ENCODE measurements at places on chromosomes 16 and 17.

- no peak for DNase-seq
Measured at GRCh38 chr16:88651276-88651988, 579 bp upstream of the CYBA start.

DNA sequence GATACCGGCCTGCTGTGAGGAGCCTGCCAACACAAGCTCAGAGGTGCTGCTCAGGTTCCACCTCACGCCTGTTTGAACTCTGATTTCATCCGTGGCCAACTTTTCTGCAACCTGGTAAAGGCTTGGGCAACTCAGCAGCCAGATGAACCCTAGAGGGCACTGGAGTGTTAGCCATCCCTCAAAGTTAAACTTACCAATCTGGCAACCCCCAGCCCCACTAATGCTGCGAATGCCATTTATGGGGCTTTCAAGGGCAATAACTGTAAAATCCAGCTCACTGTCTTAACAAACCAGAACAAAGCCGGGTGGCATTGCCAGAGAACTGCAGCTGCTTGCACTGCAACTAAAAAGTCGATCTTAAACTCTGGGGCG lies 105.5 kb downstream of the AXIN2 start:
- DNase-seq = no peak

DNA sequence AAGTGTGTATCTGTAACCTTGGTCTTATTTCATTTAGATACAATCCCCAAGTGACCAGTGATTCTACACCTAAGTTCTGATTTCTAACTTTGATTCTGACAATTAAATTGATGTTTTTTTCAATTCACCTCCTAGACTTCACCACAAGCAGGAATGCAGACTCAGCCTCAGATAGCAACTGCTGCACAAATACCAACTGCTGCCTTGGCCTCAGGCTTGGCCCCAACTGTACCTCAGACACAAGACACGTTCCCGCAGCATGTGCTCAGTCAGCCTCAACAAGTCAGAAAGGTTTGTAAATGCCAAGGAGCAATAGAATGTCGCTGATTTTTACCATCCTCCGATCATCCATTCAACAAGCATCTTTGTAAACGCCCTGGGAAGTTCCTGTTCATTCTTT lies 177.7 kb downstream of the MRTFB start:
- DNase-seq = no peak

DNA sequence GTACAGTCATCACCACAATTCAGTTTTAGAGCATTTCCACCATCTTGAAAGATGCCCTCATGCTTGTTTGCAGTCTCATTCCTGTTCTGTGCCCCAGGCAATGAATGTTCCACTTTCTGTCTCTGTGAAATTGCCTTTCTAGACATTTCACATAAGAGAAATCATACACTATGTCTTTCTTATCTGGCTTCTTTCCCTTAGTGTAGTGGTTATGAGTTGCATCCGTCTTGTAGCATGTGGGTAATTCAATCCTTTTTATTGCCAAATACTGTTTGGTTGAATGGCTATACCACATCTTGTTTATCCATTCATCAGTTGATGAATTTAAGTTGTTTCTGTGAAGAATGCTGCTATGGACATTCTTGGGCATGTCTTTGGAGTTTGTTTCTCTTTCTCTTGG lies 132.5 kb upstream of the PLCG2 start:
- DNase-seq = no peak

- DNase-seq = no peak
Measured at GRCh38 chr17:51685287-51685909, 425.1 kb downstream of the UTP18 start.

GRCh38 chr16:56108724-56109123 lies 82.6 kb upstream of the GNAO1 start:
- DNase-seq = no peak

DNA sequence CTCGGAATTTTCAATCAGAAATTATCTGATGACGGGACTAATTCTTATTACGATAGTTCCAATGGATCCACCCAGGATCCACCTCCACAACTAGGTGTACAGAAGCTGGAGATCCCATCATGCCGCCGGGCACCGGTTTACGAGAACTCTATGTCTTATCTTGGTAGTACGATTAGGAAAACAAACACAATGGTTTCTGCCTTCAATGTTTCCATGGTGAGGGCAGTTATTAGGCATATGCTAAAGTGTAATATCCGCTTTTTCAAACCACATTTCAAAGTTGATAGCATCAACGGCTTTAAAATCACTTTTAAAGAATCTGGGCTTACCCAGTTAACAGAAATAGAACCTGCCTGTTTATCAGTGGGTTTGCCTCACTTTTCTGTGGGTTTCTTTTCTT lies 705.7 kb downstream of the MAF start:
- no peak for DNase-seq

GRCh38 chr17:45440161-45440778 lies 7.6 kb upstream of the ARHGAP27 start:
- DNase-seq = no peak

DNA sequence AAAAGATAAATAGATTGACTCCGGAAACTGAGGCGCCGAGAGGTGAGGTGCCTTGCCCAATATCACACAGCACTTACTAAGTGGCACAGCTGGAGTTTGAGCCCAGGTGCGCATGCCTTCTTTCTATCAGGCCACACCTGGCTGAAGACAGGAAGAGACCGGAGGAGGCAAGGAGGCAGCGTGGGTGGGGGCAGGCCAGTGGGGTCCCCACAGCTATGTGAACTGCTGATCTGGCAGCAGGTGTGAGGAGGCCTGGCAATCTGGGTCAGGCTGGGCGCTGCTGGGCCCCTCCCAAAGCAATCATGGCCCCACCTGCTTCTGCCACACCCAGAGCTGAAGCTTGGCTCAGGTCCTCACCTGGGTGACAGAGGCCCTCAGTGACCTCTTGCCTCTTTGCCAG lies 1.9 kb upstream of the GDPD3 start:
- no peak for DNase-seq

DNA sequence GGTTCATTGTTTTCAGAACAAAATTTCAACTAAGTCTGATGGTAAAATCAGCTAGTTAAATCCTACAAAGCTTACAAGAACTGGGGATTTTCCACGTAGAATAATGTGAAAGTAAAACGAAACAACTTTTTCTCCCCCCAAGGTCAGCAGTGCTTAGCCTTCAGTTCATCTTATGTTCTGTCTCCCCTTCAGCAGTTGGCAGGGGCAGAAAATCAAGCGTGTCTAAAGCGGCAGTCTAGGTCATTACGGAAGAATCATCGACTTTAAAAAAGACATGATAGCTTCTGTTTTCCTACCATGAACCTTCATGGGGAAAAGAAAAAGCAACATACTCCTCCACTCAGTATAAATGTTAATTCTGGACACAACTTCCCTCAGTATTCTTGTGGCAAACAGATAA lies 50.7 kb downstream of the GNA13 start:
- DNase-seq = no peak

DNA sequence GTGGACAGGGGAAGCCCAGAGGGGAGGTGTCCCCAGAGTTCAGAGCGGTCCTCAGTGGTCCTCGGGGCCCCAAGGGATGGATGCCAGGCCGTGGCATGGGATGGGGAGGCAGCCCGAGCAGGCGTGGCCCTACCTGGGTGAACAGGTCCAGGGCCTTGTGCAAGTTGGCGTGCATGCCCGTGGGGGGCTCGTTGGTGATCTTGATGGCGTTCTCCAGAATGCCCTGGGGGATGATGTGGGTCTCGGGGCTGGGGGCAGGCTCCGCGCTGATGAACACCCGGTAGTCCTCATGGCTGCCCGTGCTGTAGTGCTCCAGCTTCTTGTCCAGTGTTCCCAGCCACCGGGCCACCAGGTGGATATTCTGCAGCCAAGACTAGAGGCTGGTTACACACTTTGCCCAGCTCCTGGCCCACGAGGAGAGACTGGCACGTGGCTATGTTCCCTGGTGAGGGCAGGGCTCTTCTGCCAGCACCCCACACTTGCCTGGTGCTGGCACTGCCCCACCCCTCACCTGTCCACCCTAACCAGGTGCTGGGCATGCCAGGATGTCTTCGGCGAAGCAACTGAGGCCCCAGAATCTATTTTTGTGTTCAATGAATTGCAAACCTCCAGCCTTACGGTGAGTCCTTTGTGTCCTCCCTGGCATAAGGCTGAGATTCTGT lies 59.2 kb downstream of the PGS1 start:
- no peak for DNase-seq

DNA sequence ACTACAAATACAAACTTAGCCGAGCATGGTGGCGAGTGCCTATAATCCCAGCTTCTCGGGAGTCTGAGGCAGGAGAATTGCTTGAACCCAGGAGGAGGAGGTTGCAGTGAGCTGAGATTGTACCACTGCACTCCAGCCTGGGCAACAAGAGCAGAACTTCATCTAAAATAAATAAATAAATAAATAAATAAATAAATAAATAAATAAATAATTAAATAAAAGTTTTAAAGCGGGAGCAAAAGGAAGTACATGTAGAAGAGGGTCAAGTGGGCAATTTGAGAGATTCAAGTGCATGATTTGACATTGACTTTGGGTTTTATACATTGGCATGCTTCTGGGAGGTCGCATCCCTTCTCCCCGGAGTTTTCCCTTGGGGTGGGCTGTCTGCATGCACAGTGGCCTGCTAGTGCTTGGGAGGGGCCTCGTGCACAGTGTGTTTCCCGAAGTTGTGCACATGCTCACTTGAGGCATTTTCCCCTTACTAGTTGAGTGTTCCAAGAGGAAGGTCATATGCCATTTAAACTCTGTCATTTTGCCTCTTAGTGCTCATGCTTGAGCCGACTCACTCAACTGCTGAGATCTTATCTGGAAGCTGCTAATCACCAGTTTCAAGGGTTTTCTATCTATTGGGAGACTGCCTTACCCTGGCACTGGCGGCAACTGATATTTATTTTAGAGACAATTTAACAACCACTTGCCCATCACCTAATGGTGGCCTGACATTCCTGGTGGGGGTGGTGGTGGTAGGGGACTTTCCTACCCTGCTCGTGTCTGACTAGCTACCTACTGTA lies 193.2 kb upstream of the MPHOSPH6 start:
- DNase-seq = no peak

- DNase-seq = no peak
Measured at GRCh38 chr17:40936976-40937375, 470 bp downstream of the KRT23 start.

- no peak for DNase-seq
Measured at GRCh38 chr17:3529817-3530741, 27.5 kb downstream of the TRPV3 start.

DNA sequence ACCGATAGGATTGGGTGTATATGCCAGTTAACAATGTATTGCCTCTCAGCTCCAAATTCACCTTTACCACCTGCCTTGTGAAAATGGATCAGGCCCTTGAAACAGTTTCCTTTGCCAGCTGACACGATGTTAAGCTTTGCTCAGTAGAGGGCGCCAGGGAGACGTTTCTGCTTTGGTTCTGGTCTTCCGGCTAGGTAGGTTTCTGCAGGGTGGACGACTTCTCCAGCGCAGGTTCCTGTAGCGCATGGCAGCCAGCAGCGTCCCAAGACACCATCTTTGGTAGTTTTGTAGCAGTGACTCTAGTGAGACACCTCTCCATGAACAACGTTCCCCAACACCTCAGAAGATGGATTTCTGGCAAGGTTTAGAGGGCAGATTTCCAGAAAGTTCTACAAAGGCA lies 24.0 kb downstream of the SYCE1L start:
- DNase-seq = no peak

DNA sequence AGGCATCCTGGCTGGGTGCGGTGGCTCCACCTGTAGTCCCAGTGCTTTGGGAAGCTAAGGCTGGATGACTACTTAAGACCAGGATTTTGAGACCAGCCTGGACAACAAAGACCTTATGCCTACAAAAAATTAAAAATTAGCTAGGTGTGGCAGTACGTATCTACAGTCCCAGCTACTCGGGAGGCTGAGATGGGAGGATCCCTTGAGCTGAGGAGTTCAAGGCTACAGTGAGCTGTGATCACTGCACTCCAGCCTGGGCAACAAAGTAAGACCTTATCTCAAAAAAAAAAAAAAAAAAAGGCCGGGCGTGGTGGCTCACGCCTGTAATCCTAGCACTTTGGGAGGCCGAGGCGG lies 6.1 kb downstream of the MVP start:
- DNase-seq = no peak

DNA sequence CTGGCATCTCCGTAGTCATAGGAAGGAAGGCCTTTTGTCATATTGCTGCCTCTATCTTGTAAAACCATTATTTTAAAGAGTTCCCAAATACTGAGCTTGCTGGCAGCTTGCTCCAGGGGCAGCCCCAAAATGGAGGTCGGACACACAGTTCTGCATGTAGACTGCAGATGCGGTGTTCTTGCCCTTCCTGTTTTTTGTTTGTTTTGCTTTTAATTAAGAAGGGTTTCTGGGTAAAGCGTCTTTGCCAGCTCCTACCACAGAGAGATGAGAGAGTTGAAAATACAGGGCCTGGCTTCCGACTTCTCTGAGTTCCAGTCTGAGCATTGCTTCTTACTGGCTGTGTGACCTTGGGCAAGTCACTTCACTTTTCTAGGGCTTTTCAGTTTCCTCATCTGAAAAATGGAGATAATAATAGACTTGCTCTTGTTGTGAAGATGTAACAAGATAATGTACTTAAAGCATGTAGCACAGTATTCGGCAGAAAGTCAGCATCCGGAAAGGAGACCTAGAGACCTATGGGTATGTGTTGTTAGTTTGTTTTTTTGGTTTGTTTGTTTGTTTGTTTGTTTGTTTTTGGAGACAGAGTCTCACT lies 67.8 kb upstream of the GSE1 start:
- no peak for DNase-seq

DNA sequence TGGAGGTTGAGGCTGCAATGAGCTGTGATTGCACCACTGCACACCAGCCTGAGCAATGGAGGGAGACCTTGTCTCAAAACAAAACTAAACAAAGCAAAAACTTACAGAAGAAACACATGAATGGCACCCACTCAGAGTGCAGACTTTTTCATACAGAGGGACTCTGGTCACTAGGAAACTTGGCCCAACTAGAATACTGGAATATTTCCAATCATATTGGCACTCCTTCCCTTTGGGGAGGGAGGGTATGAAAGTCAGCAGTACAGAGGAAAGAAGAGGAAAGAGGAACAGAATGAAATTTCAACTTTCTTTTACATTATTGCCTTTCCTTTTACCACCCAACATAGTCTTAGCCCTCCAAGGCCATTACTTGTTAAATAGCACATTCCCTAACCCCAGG lies 28.2 kb downstream of the CMTR2 start:
- no peak for DNase-seq

GRCh38 chr17:1005361-1005946 lies 8.5 kb downstream of the TIMM22 start:
- no peak for DNase-seq

GRCh38 chr17:9022573-9023391 lies 1.5 kb downstream of the NTN1 start:
- DNase-seq = no peak

- no peak for DNase-seq
Measured at GRCh38 chr16:15786501-15786900, 70.3 kb downstream of the MYH11 start.

GRCh38 chr17:77909816-77910215 lies 48.7 kb upstream of the TNRC6C start:
- DNase-seq = no peak

- no peak for DNase-seq
Measured at GRCh38 chr17:1718362-1719165, 5.9 kb upstream of the WDR81 start.

Measured in GDM1 (cell line).